RPMI8226 (cell line): ENCODE measurements at places on chromosomes 7 and 10.
A peak's percentile ranks its signal among the peaks of the same experiment; 100 is the strongest.

- no peak for DNase-seq
Observed at GRCh38 chr10:35684586-35684985, 42.5 kb upstream of the FZD8 start.

DNA sequence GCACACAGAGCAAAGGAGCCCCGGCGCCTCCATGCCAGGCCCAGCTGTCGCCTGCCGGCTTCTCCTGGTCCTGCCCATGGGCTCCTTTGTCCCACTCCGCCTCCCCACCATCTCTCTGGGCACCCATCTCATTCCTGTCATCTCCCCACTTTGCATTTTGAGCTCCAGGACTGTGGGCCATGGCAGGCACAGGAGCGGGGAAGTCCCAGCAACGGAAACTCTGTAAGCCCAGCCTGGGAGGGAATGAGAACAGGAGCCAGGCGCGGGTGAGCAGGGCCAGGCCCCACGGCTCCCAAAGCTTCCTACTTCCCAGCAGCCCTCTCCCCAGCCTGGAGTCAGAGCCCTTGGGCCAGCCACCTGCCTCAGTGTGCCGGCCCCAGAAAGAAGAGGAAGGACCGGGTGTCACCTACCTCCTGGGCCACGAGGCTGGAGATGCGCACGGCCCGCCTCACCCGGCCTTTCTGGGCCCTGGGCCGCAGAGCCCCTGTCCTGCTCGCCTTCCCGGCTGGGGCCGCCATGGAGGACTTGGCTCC is 23.1 kb downstream of the KCNH2 start:
- DNase-seq = no peak

DNA sequence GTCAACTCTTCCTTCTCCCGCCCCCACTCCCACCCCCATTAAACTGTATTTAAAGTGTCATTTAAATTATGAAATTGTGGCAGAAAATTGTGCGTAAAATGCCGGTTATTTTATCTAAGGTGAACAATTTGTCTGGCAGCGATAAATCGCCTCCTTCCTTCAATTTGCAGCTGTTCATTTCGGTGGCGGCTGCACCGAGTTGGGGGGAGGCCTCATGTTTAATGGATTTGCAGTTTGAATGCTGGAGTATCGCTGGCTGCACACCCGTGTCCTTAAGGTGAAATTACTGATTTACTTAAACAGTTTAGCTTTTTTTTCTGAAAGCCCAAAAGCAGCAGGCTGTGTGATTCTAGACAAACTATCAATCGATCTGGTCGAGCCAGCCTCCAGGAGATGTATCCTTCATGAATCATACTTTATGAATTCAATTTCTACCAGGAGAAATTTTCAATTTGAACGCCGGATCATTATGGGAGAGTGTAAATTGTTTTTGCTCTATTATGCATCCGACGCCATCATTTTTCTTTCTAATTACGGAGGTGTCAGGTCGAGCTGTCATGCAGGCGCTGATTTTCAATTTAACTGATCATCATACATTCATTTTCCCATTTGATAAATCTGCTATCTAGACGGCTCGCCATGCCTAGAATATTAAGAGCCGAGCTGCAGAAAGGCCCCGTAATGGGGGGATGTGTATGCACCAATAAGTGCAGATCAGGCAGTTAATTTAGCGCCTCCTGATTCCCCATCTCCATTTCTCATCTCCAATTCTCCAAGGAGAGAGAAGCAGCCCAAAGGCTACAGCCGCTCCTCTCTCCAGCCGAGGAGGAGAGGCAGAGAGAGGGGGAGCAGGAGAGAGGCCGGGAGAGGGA is 6.5 kb downstream of the UNCX start:
- no peak for DNase-seq

- DNase-seq = no peak
Observed at GRCh38 chr7:27615420-27616185, 47.1 kb downstream of the HIBADH start.

DNA sequence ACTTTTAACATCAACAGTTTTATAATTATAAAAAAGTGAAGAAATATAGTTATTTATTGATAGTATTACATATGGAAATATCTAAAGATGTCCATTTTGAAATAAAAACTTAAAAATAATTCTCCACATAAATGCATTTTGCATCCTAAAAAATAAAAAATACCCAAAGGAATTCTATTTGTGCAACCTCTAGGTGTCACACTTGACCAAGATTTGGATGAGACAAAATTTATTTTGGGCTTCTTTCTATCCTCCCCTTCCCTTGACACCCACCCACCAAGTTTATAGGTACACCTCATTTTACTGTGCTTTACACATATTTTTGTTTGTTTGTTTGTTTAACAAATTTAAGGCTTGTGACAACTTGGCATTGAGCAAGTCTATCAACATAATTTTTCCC is 3.3 kb upstream of the THSD7A start:
- DNase-seq = no peak

DNA sequence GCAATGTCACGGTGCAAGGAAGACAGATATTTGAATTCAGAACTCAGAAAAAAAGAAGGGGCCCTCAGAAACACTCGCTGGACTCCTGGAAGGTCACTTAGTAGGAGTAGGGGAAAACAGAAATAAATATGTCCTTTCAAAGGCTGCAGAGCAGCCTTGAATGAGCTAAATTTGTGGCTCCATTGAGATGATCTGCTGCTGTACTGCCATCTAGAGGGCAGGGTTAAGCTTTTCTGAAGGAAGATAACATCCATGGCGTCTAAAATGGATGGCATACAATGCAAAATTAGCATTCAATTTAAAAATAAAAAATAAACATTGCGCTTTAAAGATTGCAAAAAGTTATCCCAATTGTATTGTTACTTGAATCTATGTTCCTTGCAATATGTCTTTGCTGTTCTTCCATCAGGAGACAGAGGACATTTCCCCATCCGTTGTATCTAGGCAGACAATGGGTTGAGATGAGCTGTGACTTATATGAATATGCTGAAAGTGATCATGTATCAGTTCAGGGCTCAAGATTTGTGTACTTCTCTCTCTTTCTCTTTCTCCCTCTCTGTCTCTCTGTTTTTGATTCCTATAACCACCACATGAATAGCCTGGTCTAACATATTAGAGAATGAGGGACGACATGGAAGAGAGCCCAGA is 642.2 kb downstream of the SH2D4B start:
- DNase-seq = peak; percentile 12
